ENCODE measurements at places on chromosomes 16 and 17.

GRCh38 chr16:23128056-23128455 is 21.2 kb downstream of the USP31 start:
- no peak for DNase-seq

DNA sequence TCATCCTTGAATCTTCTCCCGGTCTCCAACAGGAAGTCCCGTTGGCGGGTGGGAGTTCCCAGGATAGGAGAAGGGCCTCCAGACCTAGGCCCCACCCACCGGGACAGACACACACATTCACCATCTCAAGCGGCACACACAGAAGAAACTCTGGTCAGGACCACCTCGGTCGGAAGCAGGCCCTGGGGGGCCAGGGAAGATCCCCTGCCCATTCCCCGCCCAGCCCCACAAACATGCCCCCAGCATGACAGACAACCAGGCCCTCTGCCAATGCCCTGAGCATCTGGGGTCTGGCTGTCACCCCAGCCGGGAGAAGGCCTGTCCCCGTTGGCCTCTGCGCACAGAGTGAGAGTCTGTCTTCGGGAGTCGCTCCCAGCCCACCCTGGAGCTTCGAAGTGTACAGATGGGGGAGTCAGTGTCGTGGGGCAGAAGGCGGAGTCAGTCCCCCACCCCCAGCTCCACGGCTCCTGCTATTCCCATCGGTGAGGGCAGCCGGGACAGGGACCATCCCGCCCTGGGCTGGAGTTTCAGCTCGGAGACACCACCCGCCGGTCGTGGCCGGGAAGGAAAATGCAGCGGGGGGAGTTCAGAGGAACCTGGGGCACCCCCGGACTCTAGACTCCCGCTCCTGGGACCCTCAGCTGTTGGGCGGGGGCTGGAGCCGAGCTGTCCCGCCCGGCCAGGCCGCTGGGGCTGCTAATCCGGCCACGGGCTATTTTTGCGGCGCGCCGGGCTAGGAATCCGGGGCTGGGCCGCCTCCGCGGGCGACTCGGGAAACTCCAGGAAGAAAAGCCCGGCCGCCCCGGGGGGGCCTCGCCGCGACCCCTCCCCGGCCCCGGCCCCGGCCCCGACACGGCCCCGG is 660 bp downstream of the RHBDF1 start:
- DNase-seq, result no peak

- DNase-seq, result no peak
Measured at GRCh38 chr17:80173126-80173525, 3.3 kb downstream of the CARD14 start.

DNA sequence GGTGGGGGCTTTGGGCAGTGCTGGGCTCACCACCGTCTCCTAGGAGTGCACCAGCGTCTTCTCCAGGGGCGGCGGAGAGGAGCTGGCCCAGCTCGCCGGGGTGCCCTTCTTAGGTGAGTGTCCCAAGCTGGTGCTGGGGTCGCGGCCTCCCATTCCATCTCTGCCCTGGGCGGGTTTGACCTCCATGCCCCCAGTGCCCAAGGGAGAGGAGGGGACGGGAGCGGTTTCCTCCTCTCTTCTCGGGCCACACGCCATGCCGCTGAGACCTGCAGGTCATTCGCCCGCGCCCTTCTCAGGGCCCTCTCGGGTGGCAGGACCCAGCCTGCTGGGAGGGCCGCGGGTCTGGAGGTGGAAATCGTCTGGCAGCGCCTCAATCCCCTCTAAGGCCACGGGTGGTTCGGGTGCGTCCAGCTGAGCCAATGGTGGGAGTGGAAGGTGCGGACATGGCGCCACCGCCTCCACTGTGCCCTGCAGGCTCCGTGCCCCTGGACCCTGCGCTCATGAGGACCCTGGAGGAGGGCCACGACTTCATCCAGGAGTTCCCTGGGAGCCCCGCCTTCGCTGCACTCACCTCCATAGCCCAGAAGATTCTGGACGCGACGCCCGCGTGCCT is 5.3 kb downstream of the IGFALS start:
- no peak for DNase-seq

GRCh38 chr17:4665027-4665426 is 23.5 kb upstream of the ALOX15 start:
- DNase-seq, result no peak

DNA sequence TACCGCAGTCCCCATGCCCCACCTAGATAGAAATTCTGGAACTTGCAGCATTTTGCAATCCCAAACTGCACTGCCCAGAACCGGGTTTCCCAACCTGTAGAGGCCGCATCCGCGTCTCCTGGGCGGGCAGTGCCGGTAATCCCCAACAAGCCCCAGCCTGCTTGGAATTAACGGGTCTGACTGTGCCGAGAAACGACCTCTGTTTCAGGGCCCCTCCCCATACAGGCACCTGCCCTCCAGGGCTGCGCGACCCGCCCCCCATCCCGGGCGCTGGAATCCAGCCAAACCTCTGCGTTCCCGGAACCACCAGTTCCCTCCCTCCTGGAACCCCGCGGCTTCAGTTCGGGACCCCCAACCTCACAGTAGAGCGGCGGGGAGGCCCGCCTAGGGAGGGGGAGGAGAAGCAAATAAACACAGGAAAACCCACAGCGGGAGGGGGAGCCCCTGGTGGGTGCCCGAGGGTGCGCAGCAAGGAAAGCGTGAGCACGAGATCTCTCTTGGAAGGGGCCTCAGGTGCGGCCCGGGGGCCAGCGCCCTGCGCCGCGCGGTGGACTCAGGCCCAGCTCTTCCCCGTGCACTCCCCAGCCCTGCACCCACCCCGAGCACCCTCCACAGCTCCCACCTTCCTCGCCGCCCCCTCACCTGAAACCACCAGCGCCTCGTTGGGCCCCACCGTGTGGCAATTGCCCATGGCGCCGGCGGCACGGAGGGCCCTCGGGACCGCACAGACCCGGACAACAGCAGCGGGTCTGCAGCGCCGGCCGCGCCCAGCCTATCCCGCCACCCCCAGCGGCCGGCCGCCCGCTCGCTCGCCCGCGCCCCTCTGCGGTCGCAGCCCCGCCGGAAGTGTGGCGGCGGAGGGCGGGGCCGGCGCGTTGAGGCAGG is at the start of gene FLOT2:
Gene FLOT2 (minus strand): TSS at position 850 of the 885 bp plus-strand sequence. CDS start 159 bp downstream, at position 691.
- peak; percentile 76 for DNase-seq

DNA sequence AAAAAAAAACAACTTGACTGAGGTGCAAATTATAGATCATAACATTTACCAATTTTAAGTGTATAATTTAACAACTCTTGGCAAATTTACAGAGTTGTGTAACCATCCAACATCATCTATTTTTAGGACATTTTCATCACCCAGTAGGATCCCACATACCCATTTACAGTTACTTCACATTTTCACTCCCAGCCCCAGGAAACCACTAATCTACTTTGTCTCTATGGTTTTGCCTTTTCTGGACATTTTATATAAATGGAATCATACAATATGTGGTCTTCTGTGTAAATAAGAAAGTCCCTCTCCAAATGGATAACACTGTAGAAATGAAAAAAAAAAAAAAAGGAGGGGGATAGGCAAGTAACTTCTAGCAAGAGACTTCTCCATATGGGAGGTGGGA is 26.1 kb upstream of the XYLT1 start:
- no peak for DNase-seq

DNA sequence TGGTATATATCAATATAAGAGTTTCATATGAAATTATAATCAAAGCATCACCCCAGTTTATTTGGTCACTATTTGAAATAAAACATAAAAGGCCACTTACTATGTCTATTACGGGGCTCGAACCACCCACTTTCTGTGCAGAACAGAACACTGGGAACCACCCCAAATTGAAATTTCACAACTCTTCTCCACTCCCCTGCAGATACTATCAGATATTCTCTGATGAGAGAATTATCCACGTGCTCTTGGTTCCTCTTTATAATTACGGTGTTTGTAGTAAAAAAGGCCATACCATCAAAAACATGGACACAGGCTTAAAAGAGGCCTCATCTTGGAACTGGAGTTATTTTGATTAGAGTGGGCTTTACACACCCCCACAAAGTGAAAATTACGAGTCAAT is 82.8 kb downstream of the WDR59 start:
- DNase-seq, result no peak

DNA sequence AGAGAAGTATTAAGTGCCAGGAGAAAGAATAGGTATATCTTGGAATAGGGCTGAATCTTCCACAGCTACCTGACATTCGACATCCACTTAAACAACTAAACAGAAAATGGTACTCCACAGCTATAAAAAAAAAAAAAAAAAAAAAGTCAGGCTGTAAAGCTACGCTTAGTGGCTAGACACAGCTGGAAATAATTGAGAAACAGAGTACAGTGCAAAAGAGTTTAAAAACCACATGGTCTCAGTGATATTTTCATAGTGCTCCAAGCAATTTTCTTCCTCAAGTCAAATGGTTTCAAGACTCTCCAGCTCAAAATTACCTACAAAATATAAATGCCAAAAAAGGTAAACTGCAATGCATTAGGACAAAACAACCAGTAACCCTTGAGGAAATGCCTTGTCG is 607.1 kb downstream of the KCNJ2 start:
- DNase-seq, result no peak

DNA sequence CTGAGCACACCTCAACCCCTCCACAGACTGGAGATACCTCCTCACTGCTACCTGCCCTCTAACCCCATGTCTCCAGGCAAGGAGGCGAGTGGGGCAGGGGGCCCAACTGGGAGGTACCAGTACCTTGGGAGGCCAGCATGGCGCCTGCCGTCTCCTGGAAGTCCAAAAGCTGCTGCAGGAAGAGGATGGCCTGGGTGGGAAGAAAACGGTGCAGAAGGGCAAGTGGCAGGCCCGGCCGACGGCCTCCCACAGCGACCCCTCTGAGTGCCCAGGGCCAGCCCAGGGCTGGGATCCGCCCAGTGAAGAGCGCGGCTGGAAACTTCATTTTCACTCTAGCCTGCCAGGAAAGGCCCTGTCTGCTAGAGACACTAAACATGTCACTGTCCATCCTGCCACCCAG is 8.5 kb downstream of the ZACN start:
- DNase-seq, result no peak

GRCh38 chr17:13353590-13353989 is 248.1 kb downstream of the HS3ST3A1 start:
- DNase-seq, result no peak

- no peak for DNase-seq
Measured at GRCh38 chr16:74982256-74982655, 2.7 kb downstream of the WDR59 start.

DNA sequence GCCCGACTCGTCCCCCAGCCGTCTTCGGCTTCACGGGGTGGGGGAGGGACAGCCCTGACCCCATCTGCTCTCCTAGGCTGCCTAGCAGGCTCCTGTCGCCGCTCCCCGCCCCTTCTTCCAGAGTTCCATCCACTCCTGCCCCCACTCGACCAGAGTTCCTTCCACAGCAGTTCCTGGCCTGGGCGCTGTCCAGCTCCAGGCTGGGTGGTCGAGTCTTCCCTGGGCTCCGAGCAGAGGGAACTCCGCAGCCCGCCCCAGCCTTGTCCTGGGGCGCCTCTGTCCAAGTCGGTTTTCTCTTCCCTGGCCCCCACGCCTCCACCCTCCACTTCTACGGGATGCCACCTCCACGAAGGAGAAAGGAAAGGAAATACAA is 1.4 kb downstream of the PYY start:
- no peak for DNase-seq

DNA sequence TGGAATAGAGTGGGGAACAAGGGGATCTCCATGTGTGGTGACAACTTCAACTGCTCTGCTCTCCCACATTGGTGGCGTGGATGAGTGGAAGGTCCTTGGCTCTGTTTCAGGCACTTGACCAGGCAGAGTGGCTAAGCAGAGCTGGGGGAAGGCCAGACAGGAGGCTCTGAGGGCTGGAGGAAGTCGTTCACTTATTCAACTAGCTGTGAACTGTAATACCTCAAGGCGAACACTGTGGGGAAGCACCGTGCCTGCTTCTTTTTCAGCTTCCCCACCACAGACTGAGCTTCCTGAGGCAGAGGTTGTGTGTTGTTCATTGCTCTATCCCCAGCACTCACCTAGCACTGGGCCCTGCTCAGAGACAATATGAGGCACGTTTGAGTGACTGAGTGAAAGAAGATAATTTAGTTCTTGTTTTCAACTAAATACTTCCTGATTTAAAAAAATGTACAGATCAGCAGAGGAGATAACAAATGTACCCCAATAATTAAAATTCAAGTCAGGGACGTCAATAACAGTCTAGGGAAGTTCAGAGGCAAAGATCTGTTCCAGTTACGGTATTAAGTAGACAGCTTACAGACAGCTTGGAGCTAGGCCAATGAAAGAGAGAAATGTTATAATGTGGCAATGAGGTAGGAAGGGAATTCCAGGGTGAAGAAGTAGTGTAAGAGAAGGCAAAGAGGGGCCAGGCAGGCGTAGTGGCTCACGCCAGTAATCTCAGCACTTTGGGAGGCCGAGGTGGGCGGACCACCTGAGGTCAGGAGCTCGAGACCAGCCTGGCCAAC is 34.7 kb downstream of the MYO18A start:
- DNase-seq, result peak; percentile 68

- peak; percentile 42 for DNase-seq
Measured at GRCh38 chr17:1294157-1294717, 14.8 kb downstream of the TRARG1 start.

DNA sequence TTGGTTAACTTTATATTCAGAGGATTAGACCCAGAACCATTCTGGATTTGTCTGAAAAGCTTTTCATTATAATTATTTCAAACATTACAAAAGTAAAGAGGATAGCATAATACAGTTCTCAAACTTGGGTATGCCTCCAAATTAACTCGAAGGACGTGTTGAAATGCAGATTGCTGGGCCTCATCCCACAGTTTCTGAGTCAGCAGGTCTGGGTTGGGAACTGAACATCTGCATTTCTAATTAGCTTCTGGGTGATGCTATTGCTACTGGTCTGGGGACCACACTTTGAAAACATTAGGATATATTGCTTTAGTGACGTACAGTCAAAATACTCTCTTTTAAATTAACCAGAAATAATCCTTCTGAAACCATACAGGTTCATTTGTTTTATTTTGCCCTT is 10.0 kb downstream of the TPPP3 start:
- DNase-seq, result no peak

- DNase-seq, result no peak
Measured at GRCh38 chr16:67443265-67443664, 12.3 kb downstream of the HSD11B2 start.

- no peak for DNase-seq
Measured at GRCh38 chr17:38542286-38542685, 63.5 kb downstream of the SRCIN1 start.

DNA sequence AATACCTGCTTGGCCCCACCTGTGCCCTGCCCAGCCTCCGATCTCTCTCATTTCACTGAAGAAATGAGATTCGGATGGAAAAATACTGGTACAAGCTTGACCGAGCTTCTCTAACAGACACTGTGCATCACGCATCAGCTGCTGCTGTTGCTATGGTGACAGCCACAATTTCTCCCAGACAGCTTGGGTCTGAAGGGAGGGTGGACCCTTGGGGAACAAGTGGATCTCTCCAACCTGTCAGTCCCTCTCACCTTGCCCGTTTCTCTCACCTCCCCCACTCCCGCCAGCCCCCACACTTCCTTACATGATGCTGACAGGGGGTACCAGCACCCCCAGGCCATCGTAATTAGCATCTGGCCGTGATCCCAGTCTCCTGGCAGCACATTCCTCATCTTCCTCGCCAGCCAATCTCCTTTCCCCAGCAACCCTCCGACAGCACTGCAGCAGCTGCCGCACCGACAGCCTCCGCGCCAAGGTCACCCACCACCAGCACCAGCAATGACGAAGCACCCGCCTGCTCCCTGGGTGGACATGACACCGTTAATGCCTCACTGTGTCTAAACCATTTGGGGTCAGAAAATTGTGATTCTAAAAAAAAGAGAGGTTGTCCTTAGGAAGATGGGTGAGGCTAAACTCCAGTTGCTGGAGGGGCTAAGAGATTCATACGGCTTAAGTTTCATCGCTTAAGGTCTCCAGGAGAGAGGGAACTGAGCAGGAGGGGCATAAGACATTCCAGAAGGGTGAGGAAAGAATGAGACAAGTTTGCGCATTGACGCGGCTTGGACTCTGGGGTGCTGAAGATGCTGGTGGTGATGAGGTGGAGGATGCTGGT is 58.6 kb upstream of the TNRC6A start:
- DNase-seq, result no peak
